ENCODE measurements at places on chromosomes 7 and 10.

- peak; percentile 20 for DNase-seq
These were observed 51.7 kb downstream of the PROSER2 start for GRCh38 chr10:11874568-11875493.

- DNase-seq = no peak
These were observed 30.3 kb upstream of the LSM8 start for GRCh38 chr7:118153551-118154177.

- no peak for DNase-seq
These were observed 14.6 kb downstream of the PPIA start for GRCh38 chr7:44811093-44811492.

- DNase-seq = no peak
These were observed 6.4 kb downstream of the ACTA2 start for GRCh38 chr10:88946200-88946599.

DNA sequence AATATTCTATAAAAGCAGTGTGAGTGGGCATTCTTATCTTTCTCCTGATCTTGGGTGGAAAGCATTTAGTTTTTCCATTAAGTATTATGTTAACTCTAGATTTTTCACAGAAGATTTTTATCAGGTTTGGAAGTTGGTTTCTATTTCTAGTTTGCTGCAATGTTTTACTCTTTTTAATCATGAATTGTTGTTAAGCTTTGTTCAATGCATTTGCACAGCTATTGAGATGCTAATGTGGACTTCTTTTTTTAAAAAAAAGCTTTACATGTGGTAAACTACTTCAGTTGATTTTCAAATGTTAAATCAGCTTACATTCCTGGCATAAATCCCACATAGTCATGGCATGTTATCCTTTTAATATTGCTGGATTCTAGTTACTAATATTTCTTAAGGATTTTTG lies 363.6 kb upstream of the NRP1 start:
- no peak for DNase-seq

GRCh38 chr7:30938435-30939316 lies 25.1 kb upstream of the GHRHR start:
- DNase-seq = peak; percentile 57

DNA sequence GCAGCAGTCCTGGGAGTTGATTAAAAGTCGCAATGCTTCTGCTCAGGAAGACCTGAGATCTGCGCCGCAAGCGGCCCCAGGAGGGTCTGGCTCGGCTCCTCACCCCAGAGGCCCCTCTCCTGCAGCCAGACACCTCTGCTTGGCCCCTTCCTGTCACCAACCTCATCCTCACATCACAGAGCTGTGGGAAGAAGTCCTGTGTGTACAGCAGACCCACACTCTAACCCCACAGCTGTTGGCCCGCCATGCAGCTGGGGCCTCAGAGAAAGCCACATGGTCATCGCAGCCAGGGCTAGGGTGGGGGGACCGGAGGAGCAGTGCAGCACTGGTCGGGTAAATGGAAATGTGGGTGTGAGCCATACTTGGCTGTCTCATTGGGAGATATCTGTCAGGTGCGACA lies 97.7 kb downstream of the RGS10 start:
- no peak for DNase-seq

DNA sequence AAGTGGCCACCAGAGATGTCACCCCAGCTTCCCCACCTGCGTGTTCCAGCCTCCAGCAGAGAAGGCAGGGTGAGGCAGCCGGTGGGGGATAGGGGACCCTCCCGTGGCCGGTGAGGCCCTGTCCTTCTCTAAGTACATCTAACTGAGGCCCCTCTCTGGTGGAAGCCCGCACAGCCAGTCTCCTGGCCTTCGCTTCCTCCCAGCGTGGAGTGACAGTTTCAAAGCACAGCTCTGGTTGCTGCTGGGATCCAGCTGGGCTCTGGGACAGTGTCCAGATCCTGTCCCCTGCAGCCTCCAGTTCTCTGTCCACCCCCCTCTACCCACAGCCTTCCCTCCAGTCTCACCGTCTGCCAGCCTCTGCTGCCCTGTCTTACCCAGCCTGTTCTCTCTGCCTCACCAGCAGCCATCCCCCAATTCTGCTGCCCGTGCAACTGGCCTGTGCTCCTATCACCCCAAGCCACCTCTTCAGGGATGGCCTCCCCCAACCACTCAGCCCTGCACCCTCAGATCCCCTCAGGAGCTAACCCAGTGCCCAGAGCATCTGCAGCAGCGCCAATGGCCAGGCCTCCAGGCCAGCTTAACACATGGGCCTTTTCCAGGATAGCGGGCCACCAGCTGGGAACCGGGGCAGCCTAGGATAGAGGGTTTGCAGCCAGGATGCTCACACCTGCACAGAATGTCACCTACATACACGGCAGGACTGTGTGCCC lies 16.3 kb upstream of the SH2B2 start:
- DNase-seq = no peak

- no peak for DNase-seq
These were observed 38.2 kb downstream of the MKLN1 start for GRCh38 chr7:131365838-131366237.

- no peak for DNase-seq
These were observed 37.2 kb downstream of the CYCS start for GRCh38 chr7:25087855-25088254.

DNA sequence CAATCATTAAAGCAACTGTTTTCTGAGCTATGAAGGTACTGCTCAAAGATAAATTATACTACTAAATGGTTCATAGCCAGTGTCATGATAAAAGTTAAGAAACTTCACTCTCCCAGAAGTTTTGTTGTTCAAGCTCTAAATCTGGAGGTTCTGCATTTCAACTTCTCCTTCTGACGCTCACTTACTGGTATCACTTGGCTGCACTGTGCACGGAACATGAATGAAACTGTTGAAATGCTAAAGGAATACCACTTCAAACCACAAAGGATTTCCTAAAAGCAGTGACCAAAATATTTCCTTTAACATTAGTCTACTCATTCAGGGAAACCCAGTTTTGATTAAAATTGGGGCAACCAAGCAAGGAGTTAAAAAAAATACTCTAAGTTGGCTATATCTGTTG lies 93.6 kb downstream of the UBE2H start:
- DNase-seq = no peak

DNA sequence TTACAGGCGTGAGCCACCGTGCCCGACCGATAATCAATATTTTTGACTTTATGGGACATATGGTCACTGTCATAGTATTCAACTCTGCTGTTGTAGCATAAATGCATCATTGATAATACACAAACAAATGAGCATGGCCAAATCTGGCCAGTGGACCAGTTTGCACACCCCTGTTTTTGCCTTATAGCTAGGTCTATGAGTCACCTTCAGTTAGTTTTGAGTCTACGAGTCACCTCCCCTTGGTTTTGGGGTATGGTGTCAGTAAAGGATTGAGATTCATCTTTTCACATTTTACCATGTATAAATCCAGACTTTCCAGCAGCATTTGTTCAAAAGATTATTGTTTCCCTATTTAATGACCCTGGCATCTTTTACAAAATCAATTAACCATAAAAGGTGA lies 362.5 kb upstream of the NRP1 start:
- no peak for DNase-seq

DNA sequence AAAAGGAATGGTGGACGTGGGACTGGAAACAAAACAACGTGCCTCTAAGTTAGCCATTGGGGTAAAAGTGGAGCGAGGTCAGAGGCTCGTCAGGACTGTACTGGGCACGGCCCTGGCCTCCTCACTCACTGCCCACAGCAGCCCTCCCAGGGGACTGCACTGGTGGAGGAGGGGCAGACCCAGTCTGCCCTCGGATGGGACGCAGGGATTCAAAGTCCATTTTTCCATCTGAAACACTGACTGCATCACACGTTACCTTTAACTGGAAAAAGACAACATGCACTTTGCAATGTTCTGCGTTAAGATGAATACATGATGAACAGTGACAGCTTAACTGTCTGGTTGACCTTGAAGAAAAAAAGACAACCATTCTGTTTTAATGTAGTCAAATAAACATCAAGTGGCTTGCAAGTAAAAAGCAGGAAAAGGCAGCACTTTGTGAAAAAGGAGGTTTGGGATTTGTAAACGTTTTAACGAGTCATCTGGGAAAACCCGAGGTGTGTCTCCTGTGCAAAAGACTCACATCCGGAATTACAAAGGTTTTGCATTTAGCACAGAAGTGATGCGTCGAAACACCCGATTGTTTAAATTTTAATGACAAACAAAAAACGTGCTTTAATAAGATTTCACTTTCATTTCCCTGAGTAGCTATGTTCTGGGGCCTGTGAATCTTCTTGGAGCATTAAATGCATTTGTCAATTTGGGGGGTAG lies 18.8 kb downstream of the KLF6 start:
- DNase-seq = no peak

- peak; percentile 73 for DNase-seq
These were observed 65.3 kb downstream of the CARD11 start for GRCh38 chr7:2978408-2978807.

- no peak for DNase-seq
These were observed 425.0 kb downstream of the KCNMA1 start for GRCh38 chr10:77212632-77213031.

GRCh38 chr7:1531979-1532455 lies 1.5 kb downstream of the MAFK start:
- no peak for DNase-seq

DNA sequence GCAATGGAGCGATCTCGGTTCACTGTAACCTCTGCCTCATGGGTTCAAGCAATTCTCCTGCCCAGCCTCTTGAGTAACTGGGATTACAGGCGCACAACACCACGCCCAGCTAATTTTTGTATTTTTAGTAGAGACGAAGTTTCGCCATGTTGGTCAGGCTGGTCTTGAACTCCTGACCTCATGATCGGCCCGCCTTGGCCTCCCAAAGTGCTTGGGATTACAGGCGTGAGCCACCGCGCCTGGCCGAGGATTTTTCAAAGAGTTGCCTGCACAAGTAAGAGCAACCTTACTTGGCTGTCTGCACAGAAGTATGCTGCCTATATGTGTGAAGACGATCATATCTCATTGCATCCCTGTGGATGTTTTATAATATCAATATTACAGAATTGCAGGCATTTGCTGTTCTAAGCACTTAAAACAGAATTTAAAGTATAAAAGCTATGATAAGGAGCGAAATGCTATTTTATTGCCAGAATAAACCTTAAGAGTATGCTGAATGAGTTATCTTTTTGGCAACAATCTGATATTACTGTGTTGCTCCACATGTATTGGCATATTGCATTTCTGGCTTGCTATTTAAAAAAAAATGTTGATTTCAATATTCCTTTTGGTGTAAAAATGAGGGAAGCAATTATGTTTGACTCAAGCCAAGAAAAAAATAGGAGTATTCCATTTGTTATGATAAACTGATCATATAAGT lies 379.4 kb upstream of the SEMA3D start:
- no peak for DNase-seq

DNA sequence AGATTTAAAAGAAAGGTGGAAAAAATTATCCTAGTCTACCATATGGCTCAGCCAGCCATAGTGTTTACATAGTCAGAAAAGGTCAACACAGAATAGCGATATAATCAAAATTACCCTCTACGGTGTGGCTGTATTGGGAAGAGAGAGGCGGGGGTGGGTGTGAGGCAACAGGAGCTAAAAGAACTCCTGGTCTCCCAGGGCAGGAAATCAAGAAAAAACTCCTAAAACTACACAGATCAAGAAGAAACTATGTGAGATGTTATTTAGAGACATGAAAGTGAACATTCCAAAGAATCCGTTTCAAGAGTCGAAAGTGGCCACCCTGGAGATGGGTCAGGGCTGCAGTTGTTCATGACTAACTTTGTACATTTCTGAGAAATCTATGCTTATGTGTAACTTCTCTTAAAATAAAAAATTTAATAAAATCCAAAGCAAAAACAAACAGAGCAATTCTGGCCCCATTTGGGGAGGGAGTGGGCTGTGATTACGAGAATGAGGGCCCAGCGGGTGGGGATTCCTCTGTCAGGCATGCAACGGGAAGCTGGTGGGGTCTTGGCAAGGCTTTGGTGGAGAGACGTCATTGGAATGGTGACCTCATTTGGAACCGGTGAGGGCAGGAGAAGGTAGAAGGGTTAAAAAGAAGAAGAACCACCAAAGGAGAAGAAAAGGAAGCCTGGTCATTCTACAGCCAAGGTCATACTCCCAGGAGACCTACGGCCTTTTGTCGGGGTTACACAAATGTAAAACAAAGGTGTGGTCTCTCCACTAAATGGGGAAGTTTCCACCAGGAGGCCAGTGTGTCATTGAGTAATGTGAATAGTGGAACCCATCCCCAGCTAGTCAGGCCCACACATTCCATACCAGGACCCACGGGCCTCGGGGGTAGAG lies 71.2 kb upstream of the DUSP5 start:
- DNase-seq = no peak

GRCh38 chr7:6729492-6730342 lies 23.0 kb upstream of the ZNF12 start:
- peak; percentile 86 for DNase-seq

DNA sequence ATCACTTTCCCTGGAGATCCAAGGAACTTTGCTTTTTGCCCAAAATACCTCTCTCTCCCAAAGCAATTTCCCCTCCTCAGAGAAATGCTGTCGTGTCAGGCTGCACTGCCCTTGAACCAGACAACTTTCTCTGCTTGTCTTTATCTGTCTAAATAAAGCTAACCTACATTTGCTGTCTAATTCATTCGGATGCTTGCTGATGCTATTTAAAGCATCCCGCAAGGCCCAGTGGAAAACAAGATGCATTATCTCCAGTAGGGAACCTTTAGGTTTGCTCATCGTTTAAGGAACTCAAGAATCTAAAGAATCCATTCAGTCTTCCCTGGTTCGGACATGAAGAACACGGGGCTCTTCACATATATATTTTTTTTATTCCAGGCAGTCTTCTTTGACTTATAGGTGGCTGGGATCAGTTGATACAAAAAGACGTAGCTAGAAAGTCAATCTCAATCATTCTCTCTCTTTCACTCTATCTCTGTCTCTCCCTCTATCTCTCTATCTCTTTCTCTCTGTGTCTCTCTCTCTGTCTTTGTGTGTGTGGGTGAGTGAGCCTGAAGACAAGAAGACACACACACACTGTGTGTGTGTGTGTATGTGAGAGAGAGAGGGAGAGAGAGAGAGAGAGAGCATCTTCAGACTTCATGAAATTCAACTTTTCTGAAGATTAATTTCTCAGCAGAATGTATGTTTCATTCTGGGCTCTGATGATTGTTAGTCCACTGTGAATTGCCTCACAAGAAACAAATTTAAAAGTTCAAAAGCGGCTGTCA lies 92.8 kb upstream of the MKLN1 start:
- no peak for DNase-seq

DNA sequence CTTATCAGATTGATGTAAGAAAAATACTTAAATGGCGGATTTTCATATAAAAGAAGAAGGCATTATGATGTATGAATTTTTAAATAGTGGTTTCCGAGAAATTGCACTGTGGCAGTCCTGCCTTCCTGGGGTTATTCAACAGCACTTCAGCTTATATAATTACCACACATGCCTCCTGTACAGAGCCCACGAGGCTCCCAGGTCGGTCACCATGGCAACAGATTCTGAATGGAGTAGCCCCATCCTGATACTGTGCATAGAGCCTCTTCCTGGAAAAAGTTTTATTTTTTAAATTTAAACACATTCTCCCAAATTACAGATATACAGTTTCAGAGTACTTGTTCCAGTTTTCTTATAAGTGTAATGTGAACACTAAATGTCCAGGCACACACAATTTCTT lies 15.9 kb upstream of the ASB4 start:
- no peak for DNase-seq
